ENCODE measurements at places on chromosomes 3 and 15. TPM values are rescaled to one million over a fixed set of nuclear protein-coding genes. Genes with fewer than 3 reads are reported as not detected.

THAP10 gene
- 0.70 TPM for total RNA-seq

ONECUT1 gene
- 51.0 TPM for total RNA-seq

PEX5L gene
- total RNA-seq = not detected

GHRL gene
- 0.08 TPM for total RNA-seq

MAP1A gene
- 0.42 TPM for total RNA-seq

PRTG gene
- 0.33 TPM for total RNA-seq

DNAH12 gene
- total RNA-seq = 0.08 TPM

TMEM207 gene
- not detected for total RNA-seq

PLSCR2 gene
- not detected for total RNA-seq

AMIGO3 gene
- total RNA-seq = not detected

SPESP1 gene
- total RNA-seq = 2.0 TPM

KIF7 gene
- total RNA-seq = 1.3 TPM

PIGZ gene
- total RNA-seq = 1.7 TPM

MOBP gene
- not detected for total RNA-seq

ACKR2 gene
- total RNA-seq = 19.3 TPM

CCR1 gene
- total RNA-seq = 5.9 TPM
